ENCODE measurements at places on chromosomes 12 and 14.

DNA sequence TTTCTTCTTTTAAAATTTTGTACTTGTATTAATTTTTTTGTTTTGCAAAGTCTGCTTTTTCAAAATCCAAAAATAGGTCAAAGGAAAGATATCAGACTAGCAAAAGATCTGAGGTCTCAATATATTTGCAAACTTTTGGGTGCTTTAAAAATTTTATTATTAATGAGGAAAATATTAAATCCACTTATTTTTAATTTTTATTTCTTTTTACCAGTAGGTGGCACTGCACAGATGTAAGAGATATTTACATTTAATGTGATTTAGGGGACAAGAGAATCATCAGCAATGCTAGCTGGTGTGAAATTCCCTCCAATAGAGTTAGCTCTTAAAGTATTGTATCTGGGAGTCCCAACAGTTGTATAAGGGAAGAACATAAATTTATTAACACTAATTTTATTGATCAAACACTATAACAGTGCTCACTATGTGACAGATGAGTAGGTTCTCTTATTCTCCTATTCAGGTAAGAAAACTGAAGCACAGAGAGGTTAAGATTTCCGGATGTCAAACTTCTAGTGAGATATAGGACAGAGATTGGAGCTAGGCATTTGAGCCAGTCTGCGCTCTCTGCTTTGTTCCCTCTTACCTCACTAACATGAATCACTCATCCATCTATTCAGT, 30.5 kb downstream of the ALX1 start:
- DNase-seq = no peak

- DNase-seq = no peak
These were observed 61.0 kb downstream of the LRRC74A start for GRCh38 chr14:76887191-76887590.

GRCh38 chr12:6784761-6785160, 4.6 kb upstream of the CD4 start:
- DNase-seq = no peak

DNA sequence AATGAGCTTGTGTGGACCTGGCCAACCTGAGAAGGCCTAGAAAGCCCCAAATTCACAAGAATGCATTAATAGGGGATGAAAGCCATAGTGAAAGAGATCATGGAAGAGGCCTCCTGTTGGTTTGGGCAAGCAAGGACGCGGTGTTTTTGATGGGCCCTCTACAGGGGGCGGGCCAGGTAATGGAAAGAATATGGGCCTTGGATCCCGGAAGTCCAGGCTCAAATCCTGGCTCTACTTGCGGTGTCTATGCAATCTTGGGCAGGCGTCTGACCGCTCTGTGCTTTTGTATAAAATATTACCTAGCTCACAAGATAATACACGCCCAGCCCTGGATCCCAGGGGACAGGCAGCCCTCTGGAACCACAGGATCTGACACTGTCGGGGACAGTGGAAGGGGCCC, 41.1 kb upstream of the CLMN start:
- no peak for DNase-seq

GRCh38 chr12:10783252-10783651, 19.2 kb downstream of the TAS2R7 start:
- no peak for DNase-seq

DNA sequence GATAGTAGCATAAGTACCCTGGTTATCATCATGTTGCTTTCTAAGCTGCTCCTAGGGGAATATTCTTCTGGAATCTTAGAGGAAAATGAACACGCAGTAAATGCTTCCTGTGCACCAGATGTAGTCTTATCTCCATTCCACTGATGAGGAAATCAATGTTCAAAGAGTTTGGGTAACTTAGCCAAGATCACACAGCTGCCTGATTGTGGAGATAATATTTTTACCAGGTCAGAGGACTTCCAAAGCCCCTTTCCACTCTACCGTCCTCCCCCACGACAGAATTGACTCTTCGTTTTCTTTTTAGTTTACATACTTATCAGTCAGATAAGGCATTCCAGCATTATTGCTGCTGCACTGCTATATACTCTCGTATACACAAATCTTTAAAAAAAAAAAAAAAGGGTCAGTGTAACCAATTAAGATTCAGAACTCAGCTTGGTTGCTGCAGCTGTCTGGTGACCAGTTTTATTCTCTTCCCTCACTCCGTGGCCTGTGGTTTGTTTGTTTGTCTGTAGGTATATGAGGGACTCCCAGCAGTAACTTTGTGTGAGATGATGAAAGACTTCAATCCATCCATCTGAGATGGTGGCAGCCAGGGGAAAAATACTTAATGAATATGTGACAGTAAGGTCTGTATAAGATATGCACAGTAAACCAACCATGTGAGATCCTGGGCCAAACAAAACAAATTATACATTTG, 110.5 kb downstream of the TGFB3 start:
- no peak for DNase-seq

- DNase-seq = no peak
These were observed 415.7 kb upstream of the ATP2B1 start for GRCh38 chr12:90124289-90124688.

DNA sequence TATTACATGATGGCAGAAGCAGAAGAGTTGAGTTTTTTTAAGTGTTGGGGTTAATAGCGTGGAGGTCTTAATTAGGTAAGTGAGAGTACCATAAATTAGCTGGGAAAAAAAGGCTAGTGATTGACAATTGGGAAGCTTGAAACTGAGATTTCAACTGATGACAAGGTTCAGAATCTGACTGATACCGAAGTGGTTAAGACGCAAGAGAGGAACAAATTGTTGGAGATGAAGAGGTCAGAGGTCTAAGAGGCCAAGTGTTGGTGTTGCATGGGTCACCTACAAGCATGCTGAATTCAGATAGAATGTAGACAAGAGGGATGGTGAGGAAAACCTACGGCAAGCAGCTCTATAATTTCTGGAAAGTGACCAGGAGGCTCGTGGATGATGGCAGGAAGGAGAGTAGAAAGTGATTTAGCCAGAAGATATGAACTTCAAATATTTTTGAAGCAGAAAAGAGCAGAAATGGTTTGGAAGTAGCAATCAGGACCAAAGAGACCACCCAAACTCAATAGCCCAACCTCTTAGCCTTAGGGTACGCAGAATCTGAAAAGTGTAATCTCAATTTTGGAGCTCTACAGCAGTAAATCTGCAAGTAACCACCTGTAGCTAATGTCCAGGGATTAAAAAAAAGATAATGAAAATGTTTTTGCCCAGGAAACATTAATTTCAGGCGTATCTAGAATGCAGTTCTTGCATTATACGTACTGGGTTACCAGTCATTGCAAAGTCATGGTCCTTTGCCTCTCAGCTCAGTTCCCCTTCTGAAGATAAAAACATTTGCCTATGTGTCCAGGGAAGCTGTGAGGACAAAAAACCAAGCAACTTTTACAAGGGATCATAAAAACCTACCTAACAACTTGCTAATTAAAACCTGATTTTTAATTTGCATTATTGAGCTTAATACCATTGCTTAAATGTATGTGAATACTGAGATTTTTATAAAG, 1.7 kb upstream of the TMPO start:
- peak; percentile 7 for DNase-seq

- no peak for DNase-seq
These were observed 70.2 kb downstream of the ETV6 start for GRCh38 chr12:11719678-11720099.

DNA sequence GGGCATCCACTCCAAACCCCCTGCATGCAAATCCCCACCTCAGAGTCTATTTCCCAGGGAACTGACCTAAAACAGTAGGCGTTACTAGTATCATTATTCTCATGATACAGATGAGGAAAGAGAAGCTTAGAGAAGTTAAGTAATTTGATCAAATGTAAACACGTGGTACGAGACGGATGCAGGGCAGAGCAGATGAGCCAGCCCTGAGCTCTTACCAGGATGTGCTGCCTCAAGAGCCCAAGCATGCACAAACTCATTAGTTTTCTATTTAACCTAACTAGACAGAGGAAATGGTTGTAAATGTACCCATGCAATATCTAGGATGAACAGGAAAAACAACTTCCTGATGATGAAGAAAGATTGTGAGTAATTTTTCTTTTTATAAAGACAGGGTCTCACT, 173.3 kb upstream of the RASSF8 start:
- no peak for DNase-seq

- DNase-seq = no peak
These were observed 51.2 kb downstream of the TESC start for GRCh38 chr12:117047810-117048584.

DNA sequence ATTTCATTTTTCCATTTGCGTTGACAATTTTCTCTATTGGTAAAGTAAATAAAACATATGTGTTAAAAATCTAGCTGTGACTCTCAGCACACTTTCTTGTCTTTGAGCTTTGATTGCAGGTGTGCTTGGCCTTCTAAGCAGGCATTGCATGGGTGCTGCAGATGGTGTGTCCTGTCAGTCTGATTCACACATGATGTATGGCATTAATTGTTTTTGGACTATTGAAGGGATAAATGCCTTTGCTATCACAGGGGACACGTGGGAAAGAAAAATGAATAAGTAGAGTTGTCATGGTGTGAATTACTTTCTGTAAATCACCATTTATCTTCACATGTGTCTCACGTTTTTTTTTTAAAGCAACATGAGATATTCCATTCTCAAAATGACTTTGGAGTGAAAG, 211.3 kb upstream of the NAV3 start:
- DNase-seq = no peak

GRCh38 chr12:57477710-57478681, 1.7 kb downstream of the ARHGAP9 start:
- no peak for DNase-seq

DNA sequence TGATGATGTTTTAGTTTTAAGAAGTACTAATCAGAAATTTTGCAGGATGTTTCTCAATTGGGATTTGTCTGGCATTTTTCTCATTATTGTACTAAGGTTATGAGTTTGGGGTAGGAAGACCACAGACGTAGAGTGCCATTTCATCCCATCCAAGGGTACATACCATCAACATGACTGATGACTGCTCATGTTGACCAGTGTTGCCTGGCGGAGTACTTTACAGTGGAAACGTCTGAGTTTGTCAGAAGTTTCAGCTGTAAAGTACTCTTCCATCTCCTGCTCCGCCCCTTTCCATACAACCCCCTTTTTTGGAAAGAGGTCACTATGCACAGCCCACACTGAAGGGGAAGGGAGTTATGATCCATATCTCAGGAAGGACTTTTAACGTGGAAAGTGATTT, 74.2 kb downstream of the RCOR1 start:
- no peak for DNase-seq

- peak; percentile 33 for DNase-seq
These were observed 831 bp upstream of the NKX2-1 start for GRCh38 chr14:36520601-36521525.

GRCh38 chr14:58584383-58584782, 53.4 kb upstream of the DACT1 start:
- DNase-seq = no peak

- DNase-seq = no peak
These were observed 148.7 kb upstream of the KRR1 start for GRCh38 chr12:75660107-75660530.

DNA sequence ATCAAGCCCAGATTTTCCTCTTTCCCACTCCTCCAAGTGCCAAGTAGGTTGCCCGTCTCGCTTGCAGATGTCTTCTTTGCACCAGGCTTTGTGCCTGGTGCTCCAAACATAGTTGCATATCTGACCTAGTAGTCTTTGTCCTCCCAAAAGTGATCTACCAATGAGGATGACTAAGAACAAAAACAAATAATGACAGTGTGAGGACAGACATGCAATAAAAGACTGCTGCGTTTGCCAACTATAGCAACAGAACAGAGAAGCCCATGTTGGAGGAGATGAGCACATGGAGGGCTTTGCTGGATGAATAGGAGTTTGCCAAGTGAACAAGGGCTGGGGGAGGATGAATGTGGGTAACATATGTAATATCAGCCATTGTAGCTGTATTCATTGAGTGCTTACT, 15.6 kb downstream of the DTX1 start:
- no peak for DNase-seq

DNA sequence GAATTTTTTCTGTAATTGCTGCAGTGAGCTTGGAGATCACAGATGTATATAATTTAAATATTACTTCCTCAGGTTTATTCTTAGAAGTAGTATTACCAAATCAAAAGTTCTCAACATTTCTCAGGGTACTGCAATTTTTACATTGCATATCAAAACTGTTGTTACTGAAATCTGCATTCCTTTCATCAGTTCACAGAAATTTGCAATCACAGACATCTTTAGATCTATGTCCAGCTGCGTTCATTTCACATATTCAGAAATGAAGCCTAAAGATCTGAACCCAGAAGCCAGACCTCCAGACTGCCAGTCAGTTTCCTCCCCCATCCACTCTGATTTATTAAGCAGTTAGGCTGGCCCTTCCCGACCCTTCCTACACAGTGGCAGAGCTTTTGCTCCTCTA, 18.2 kb upstream of the IFT81 start:
- DNase-seq = no peak

GRCh38 chr14:39097159-39097558, 5.9 kb downstream of the SEC23A start:
- DNase-seq = no peak

DNA sequence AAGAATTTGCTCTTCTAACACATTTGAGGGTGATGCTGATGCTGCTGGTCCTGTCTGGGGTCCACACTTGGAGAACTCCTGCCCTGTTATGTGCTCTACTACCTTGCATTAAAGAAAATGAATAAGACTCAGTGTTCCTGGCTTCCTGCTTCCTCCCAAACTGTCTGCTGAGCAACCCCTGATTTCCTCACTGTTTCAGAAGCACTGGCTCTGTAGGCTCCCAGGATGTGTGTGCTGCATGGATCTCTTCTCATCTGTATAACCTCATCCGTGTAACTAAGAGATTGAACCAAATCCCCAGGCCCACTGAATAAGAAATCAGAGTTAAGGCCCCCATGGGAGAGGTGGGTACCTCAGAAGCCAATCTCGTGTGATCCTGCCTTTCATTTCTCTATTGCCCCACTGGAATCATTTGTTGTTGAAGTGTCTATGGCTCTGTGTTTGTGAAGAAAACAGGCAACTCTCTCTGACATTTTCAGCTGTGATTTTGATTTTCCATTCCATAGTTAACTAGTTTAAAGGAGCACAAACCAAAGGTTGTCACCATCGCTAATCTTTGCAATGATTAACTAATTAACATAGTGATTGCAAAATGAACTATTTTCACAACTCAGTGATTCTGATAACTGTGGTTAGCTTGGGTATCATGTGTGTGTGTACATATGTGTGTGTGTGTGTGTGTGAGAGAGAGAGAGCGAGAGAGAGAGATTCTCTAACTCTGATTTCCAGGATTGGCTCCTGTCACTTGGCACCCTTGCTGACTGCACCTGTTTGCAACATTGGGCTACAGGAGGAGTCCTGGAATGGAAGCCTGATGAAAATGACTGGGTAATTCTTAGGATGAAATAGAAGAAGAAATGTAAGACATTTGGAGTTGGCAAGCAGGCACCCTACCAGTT, 196.2 kb downstream of the SLC38A4 start:
- no peak for DNase-seq

Measured in NCI-H526 treated with DMSO at 0.1 percent for 48 hours (cell line).